Hematopoietic multipotent progenitor cell treated with erythropoietin and hydrocortisone succinate and interleukin-3 and kit ligand, for 17 days (in vitro differentiated cells): ENCODE measurements at places on chromosomes 5 and 9.

- DNase-seq: no peak
Observed at GRCh38 chr9:131704988-131705387, 34.9 kb downstream of the RAPGEF1 start.

- DNase-seq: peak; percentile 79
Observed at GRCh38 chr5:129094087-129094923, at the start of gene ISOC1. Gene ISOC1, plus strand, starts transcription at chr5:129094749. Its CDS starts 18 bp downstream, at chr5:129094767.

DNA sequence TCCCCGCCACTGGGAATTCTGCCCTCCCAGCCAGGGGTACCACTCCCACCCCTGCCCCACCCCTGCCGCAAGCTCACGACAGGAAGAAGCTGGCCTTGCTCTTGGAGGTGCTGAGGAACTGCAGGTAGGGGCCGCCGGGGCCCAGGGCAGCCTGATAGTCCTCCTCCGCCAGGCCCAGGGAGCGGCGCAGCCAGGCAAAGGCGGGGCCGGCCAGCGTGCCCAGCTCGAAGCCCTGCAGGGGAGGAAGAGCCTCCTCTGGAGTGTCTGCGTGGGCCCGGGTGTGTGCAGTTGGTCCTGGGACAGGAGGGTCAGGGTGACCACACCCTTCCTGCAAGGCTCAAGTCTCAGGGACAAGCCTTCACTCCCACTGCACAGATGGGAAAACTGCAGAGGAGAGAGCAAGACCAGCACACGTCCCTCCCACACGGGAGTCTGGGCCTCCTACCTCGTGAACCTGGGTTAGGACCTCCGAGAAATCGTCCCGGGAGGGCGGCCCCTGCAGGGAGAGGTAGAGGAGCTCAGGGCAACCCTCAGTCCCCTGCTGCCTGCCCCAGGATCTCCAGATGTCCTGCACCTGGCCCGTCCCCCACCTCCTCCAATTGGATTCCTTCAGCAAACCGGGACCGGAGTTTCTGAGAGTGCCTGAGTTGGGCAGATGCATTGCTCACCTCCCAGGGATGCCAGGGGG lies 2.4 kb downstream of the PIP5KL1 start:
- peak; percentile 47 for DNase-seq

DNA sequence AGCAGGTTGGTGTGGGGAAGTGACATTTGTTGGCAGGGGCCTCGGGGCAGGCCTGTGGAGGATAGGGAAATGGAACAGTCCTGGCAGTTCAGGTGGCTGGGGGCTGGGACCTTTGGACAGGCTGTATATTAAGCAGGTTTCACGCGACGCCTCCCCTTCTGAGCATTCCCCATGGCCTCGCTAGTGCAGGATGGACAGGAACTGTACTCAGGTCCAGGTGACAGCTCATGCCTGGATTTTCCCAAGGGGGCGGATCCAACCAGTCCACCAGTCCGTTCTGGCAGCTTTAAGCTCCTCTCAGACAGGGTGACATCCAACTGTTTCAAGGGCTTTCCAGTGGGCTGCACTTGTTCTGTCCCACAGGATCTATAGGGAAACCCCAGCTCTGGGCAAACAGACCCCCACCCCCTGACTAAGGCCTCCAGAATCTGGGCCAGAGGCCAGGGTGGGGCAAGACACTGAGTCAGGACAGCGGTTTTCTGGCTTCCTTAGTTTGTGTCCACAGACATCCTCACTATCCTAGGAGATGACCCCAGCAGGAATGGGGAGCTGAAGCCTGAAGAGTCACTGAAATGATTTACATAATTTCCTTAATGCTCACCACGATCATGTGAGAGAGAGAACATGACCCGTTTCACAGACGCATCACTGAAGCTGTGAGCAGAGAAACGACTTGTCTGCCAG lies 20.9 kb downstream of the CSF2 start:
- DNase-seq: no peak

GRCh38 chr5:3958389-3958788 lies 362.8 kb downstream of the IRX1 start:
- no peak for DNase-seq

GRCh38 chr5:124477062-124477461 lies 269.4 kb downstream of the ZNF608 start:
- no peak for DNase-seq
